ENCODE measurements at places on chromosomes 12 and 14.

GRCh38 chr12:7869137-7869536 lies 3.6 kb downstream of the SLC2A14 start:
- no peak for DNase-seq

DNA sequence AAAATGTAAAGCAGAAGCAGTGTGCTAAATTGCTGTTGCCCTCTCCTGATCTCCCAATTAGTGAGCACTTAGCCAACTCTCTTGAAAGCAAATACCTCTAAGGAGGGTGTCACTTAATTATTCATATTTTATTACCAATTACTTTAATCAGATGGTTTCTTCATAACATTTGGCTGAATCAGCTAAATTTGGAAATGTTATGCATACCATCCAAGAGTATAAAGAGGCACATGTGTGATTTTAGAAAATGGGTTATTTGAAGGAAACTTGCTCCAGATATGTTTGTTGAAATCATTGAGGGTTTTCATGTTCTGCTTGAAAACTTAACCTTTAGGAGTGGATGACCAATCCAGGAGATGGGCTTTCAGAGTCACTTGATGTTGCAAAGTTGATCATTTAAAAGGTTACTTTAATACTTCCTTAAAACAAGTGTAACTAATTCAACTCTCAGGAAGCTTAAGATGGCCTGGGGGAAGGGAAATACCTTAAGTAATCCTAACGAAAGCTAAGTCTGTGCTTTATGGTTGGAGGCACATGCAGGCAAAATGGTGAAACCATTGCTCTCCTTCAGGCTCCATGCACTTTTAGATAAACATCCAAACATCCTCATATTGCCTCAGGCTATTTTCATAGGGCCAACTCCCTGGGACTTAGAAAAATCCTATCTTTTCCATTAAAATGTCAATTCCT lies 434.5 kb downstream of the MDGA2 start:
- DNase-seq: no peak

DNA sequence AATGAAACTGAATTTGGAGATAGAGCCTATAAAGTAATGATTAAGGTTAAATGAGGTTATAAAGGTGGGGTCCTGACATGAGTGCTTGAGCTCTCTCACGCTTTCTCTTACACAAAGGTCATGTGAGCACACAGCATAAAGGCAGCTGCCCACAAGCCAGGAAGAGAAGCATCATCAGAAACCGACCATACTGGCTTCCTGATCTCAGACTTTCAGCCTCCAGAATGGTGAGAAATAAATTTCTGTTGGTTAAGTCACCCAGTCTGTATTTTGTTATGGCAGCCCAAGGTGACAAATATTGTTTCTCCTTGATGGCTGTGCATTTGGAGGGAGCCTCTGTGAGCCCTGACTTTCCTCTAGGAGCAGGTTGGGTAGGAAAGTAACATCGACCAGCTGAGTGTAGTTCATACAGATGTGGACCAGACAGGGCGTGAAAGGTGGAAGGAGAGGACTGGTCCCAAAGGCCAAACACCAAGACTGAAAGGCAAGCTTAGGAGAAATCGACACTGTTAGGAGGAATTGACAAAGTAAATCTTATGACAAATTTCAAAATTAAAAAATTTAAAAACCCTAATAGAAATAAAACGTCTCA lies 97.6 kb upstream of the SLC38A2 start:
- no peak for DNase-seq

- DNase-seq: no peak
These were observed 266.2 kb downstream of the TMTC2 start for GRCh38 chr12:82952946-82953345.

DNA sequence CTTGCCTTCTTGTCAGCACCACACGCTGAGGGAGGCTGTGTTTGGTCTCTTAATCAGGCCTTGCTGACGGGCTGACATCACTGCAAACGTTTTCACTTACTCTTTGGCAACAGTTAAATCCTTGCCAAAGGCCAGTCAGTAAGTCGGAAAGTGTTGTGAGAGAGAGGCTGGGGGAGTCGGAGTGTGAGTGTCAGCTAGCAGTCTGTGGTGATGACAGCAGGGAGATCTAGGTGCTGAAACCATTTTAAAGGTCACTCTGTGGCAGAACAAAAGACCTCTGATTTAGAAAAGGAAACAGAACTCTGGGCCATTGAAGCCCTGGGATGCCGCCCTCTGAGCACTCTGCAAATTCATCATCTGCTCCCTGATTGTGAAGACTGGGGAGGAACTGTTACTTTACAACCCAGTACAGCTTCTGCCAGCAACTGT lies 143.5 kb downstream of the PAX9 start:
- DNase-seq: no peak

DNA sequence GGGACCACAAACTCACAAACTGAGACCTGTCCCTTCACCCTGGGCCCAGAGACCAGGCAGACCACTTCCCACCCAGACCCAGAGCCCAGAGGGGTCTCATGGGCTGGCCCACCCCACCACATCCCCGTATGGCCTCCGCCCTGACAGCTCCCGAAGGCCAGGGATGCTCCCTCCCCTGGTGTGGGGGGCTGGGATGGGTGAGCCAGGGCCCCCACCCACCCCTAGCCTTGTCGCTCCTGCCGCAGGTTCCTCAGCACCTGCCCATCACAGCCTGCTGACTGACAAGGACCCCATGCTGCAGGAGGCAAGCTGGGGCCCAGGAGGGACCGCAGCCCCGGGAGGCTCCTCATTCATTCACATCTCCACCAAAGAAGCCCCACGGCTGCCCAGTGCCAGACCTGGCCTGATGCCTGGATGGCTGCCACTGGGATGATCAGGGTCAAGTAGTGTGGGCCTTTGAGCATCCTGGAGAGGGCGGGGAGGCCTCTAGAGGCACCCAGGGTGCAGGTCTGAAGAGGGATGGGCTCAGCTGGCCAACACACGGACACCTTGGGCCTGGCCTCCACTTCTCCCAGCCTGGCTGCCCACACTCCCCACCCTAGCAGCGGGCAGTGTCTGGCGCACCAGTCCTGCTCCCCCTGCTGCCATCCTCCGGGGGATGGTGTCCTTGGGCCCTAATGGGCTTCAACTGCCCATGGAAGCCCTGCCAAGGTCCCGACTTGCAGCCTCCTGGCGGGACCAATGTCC lies 24.7 kb upstream of the GPR132 start:
- peak; percentile 26 for DNase-seq

DNA sequence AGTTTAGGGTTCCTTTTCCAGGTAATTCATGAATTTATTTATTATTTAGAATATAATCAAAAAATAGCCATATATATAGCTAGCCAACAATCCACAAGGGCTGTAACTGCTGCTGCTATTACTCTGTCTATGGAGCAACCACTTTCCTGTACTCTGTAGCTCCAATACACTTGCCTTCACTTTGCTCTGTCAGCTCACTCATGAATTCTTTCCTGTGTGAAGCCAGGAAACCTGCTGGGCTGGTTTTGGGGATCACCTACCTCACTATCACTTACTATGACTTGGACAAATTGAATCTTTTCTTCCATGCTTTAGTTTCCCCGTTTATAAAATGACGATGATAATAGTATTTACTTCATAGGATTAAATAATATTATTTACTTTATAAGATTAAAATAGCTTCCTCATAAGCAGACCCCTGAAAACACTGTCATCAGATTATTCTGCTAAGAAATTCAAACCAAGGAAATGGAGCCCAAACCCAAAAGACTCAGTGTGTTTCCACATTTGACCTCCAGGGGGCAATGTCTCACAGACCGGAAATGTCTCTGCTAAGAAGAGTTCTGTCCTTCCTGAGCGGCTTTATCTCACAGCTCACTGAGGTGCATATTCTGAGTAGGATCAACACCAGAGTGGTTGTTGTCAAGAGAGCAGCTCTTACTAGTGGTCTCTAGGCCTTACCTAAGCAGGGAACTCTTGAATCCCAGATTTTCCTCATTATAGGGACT lies 457.1 kb downstream of the DAD1 start:
- no peak for DNase-seq

DNA sequence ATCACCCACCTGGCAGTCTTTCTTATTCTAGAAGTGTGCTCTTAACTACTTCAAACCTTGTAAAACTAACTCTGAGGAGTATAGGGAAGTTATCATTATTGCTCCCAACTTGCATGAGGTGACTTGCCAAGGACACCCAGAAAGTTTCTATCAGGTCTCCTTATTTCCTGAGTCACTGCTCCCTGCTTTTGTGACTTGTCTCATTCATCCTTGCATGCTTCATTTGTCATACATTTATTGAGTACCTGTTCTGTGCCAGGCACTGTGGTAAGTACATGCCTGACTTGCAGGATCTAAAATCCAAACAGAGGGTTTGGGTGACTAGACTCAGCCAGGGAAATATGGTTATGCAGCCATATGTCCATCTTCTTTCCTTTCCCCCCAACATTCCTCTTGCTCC lies 25.5 kb downstream of the CFAP251 start:
- DNase-seq: no peak

DNA sequence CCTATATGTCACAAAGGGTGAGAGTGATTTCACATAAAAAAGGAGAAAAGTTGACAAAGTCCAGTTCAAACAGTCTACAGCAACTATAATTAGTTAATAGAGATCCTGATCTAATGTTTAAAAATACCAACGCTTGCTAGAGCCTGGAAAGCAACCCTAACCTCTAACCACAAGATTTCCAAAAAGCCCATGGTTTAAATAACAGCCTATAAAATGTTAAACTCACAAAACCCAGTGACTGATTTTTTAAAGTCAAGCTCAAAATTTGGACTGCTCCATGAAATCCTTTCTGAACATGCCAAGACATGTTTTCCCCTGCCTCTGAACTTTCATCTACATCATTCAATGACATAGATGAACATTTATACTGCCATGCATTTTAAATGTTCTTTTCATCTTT lies 81.6 kb downstream of the PLEKHG7 start:
- DNase-seq: no peak

DNA sequence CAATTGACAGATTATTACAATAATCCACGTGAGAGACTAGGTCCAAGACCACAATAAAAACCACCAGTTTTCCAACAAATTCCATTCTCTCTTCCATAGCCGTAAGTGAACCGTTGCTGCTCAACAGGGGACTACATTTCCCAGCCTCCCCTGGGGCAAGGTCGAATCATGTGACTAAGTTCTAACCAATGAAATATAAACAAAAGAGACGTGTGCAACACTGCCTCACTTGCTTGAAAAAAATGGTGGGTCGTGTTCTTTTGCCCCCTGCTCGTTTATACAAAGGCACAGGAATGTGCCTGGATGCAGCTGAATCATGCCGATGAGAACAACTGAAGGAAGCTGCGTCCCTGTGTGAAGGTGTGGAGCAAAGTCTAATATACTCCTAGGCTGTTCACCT lies 51.1 kb downstream of the HSPB8 start:
- peak; percentile 35 for DNase-seq

DNA sequence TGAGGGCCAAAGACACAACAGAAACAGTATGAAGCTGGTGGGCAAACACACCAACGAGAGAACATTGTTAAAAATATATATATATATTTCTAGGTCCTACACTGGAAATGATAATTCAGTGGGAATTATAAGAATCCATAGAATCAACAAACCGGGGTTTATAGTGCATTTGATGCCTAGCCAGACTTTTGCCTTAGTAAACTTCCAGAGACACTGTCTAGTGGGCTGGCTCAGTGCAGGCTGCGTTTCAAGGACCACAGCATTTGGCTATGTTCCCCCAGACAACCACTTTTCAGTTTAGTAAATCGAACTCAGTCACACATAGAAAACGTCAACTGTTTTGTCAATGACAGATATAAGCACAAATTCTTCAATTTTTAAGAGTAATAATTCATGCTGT lies 41.9 kb downstream of the SLC38A4 start:
- no peak for DNase-seq

DNA sequence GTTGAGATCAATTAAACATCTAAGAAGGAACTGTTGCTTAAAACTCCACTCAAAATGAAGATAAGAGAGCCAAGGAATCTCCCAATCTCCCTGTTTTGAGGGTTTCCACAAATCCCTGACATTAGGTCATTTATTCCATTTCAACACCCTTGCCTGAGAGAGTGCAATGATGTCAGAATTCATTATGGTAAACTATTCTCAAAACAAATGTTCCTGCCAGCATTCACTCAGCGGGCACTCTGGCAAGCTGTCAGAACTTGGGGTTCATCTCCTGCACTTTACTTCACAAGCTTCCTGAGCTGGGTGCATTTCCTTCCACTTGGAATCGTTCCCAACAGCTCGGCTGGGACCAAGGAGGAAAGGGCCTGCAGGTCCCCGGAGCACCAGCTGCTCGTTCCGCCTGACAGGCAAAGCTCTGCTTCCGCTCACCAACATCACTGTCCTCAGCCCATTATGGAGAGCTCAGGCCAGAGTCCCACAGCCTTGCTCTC lies 117.8 kb downstream of the TTC7B start:
- peak; percentile 68 for DNase-seq

DNA sequence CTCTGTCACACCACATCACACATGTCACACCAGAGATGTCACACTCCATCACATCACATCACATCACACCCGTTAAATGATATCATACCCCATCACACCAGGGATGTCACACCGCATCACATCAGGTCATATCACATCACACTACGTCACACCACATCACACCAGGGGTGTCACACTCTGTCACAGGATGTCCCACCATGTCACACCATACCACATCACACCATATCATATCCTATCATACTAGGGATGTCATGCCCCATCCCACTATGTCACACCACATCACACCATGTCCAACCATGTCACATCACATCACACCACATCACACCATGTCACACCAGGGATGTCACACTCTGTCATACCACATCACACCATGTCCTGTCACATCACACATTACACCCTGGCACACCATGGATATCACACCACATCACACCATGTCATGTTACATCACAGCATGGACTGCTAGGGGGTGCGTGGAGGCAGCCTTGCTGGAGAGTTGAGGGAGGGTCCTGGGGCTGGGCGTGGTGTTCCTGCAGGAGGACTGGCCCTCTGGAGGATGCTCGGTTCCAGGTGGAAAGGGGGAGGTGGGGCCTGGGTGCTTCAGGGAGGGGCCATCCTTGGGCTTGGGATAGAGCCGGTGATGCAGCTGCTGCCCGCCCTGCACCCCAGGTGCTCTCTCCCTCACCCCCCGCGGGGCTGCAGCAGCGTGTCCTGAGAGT lies 134.6 kb downstream of the TMEM121 start:
- DNase-seq: no peak

GRCh38 chr12:106984588-106985137 lies 2.3 kb downstream of the MTERF2 start:
- no peak for DNase-seq

DNA sequence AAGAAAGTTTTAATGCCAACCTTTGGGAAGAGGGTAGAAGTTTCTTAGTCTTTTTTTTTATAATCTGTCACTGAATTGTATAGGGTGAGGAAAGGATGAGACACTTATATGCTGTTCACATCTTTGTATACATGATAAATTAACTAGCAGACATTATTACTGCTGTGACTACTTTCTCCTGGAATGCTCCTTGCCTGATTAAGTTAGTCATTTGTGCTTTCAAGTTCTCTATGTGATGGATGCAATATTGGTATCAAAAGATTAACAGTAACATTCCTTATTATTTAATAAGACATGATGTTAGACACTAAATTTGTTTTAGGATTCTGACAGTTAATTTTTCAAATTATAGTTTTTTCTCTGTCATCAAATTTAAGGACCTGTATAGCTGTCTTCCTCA lies 223.4 kb upstream of the GARIN2 start:
- DNase-seq: peak; percentile 10
